ENCODE measurements at places on chromosomes 3 and 15. TPM values are rescaled to one million over a fixed set of nuclear protein-coding genes. Genes with fewer than 3 reads are reported as not detected.
A peak's percentile ranks its signal among the peaks of the same experiment; 100 is the strongest.

DNA sequence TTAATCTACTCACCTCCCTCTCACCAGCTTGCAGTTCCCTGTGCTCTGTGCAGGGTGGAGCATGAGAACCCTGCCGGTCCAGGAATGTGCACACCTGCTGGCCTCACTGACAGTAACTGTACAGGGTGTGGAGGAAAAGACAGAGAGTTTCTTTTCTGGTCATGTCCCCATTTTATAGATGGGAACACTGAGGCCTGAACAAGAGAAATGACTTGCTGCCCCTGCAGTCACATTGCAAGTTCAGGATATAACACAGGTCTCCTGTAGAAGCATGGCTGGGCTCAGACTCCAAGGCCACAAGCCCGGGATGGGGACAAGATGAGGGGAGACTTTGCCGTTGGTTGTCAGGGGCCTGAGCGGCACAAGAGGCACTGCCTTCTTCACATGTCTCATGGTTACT lies 23.3 kb downstream of the SLC28A1 start:
- H3K4me1 ChIP-seq = peaks cover 18% of the 10 kb centered on the region
- DNase-seq = no peak
- no peaks in the 10 kb centered on the region for H3K27me3 ChIP-seq
- no peaks in the 10 kb centered on the region for H3K36me3 ChIP-seq

GRCh38 chr15:46934851-46935250 lies 782.5 kb upstream of the SEMA6D start:
- H3K4me1 ChIP-seq = no peaks in the 10 kb centered on the region
- no peaks in the 10 kb centered on the region for H3K27me3 ChIP-seq
- DNase-seq = no peak
- no peaks in the 10 kb centered on the region for H3K36me3 ChIP-seq

DNA sequence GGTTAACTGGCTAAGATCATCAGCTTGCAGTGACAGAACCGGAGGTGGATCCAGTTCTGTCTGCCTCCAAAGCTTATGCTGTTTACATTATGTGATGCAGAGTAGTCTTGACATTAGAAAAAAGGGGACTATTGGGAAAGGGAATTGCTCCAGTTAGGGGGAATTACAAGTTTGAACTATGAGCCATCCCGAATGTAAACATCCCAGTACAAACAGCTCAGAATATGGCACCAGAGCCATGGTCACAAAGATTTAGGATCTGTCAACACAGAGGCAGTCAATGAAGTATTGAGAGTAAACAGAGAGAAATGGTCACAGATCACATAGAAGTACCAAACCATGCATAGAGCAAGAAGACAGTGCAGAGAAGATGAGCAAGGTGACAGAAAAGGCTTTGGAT lies 39.8 kb upstream of the CRTC3 start:
- DNase-seq = no peak
- H3K4me3 ChIP-seq = no peak overlapping the region
- H3K4me1 ChIP-seq = no peaks in the 10 kb centered on the region

- no peaks in the 10 kb centered on the region for H3K4me1 ChIP-seq
- no peak for DNase-seq
- no peak overlapping the region for H3K27ac ChIP-seq
- no peak overlapping the region for H3K4me3 ChIP-seq
- no peaks in the 10 kb centered on the region for H3K36me3 ChIP-seq
These were observed 17.7 kb downstream of the NTRK3 start for GRCh38 chr15:88238618-88239430.

DNA sequence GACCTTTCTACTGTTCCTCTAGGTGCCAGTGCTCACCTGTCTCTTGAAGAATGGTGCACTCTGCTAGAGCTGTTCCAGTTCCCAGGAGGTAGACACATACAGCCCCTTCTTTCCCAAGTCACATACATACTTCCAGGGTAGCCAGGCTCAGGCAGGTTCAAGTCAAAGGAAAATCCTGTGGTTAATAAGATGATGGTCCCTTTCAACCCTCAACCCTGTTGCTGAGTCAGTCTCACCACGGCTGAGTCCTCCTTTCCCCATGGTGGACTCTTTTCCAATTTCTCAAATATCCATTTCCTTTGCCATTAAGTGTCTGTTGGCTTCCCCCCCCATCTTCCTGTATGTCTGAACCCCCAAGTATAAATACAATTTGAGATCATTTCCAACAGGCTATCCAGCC lies 56.1 kb upstream of the ACAN start:
- DNase-seq = no peak
- H3K4me3 ChIP-seq = no peak overlapping the region
- H3K27ac ChIP-seq = no peak overlapping the region
- peaks cover 7% of the 10 kb centered on the region for H3K4me1 ChIP-seq

- no peaks in the 10 kb centered on the region for H3K36me3 ChIP-seq
- H3K27me3 ChIP-seq = no peaks in the 10 kb centered on the region
- no peak overlapping the region for H3K27ac ChIP-seq
- DNase-seq = no peak
These were observed 98.7 kb upstream of the ANKRD28 start for GRCh38 chr3:15896500-15896899.

- peak; percentile 87 for DNase-seq
- peaks cover 35% of the 10 kb centered on the region for H3K4me1 ChIP-seq
- H3K27me3 ChIP-seq = no peaks in the 10 kb centered on the region
- H3K36me3 ChIP-seq = no peaks in the 10 kb centered on the region
These were observed 616.0 kb upstream of the TBL1XR1 start for GRCh38 chr3:177813322-177813721.

- H3K4me3 ChIP-seq = no peak overlapping the region
- H3K4me1 ChIP-seq = no peaks in the 10 kb centered on the region
- H3K27ac ChIP-seq = no peak overlapping the region
- DNase-seq = no peak
- H3K27me3 ChIP-seq = no peaks in the 10 kb centered on the region
These were observed 398.0 kb upstream of the CNTN4 start for GRCh38 chr3:1700650-1701049.

Gene MYO5C
- total RNA-seq = 19.4 TPM

Gene LDHAL6B
- total RNA-seq = not detected

Gene CKMT1B
- total RNA-seq = not detected

Gene SLC22A14
- total RNA-seq = not detected
